Camera-type eye (tissue), 1 donor: ENCODE measurements at places on chromosomes 4 and X. TPM values are rescaled to one million over a fixed set of nuclear protein-coding genes. Genes with fewer than 3 reads are reported as not detected.

Gene TRMT44
- 52.3 TPM for total RNA-seq

Gene HSFX3
- not detected for total RNA-seq

Gene PDCL2
- not detected for total RNA-seq

Gene UGT2A2
- total RNA-seq, result not detected

Gene RAI2
- 3.8 TPM for total RNA-seq

Gene PF4V1
- not detected for total RNA-seq

Gene PNCK
- 29.3 TPM for total RNA-seq

Gene FTHL17
- total RNA-seq, result not detected

Gene TXK
- 2.9 TPM for total RNA-seq

Gene NOX1
- 0.33 TPM for total RNA-seq

Gene CYLC1
- not detected for total RNA-seq

Gene PNMA5
- not detected for total RNA-seq

Gene DCAF4L1
- total RNA-seq, result 0.16 TPM

Gene EVC
- total RNA-seq, result 52.3 TPM

Gene HPGD
- 11.9 TPM for total RNA-seq

Gene C4orf50
- total RNA-seq, result 2.0 TPM

Gene CACNA1F
- 27.9 TPM for total RNA-seq

Gene NEUROG2
- total RNA-seq, result 8.2 TPM

Gene TNMD
- 36.9 TPM for total RNA-seq

Gene SORCS2
- total RNA-seq, result 59.2 TPM

Gene CCDC120
- total RNA-seq, result 5.6 TPM

Gene ZMAT1
- 32.4 TPM for total RNA-seq

Gene SCML2
- 13.7 TPM for total RNA-seq

Gene NDST3
- 8.2 TPM for total RNA-seq

Gene VEGFD
- 0.38 TPM for total RNA-seq

Gene PDS5A
- total RNA-seq, result 101 TPM

Gene CLTRN
- total RNA-seq, result 2.4 TPM

Gene FRG1
- total RNA-seq, result 31.7 TPM

Gene DCLK2
- 48.7 TPM for total RNA-seq

Gene GAGE13
- total RNA-seq, result not detected

Gene MAGEA2
- not detected for total RNA-seq

Gene CXCL11
- total RNA-seq, result not detected
